ENCODE measurements at places on chromosomes 7 and 10.

GRCh38 chr7:91875851-91876250 is 4.7 kb downstream of the MTERF1 start:
- no peak for DNase-seq

- no peak for DNase-seq
Measured at GRCh38 chr7:47045207-47046051, 536.5 kb downstream of the TNS3 start.

- no peak for DNase-seq
Measured at GRCh38 chr10:89458784-89459183, 44.4 kb downstream of the IFIT5 start.

DNA sequence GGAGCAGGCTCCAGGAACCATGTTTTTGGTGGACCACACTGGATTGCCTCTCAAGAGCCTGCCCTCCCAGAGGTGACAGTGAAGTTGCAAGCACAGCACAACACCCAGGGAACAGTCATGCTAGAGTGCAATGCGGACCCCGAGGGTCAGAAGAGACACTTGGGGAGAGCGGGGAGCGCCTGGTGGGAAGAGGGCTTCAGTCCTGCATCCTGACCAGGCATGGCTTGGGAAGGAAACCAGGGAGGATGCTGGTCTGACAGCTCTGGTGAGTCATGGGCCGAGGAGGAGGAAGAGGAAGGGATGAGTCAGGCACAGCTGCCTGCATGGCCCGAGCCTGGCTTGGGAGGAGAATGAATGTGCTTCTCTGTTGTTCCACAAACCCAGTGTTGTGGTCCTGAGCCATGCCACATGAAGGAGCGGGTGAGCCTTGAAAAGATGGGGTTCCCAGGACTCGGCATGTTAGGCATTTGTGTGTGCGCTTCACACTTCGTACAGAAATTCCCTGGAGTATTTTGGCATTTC is 29.5 kb upstream of the ANKRD2 start:
- no peak for DNase-seq

DNA sequence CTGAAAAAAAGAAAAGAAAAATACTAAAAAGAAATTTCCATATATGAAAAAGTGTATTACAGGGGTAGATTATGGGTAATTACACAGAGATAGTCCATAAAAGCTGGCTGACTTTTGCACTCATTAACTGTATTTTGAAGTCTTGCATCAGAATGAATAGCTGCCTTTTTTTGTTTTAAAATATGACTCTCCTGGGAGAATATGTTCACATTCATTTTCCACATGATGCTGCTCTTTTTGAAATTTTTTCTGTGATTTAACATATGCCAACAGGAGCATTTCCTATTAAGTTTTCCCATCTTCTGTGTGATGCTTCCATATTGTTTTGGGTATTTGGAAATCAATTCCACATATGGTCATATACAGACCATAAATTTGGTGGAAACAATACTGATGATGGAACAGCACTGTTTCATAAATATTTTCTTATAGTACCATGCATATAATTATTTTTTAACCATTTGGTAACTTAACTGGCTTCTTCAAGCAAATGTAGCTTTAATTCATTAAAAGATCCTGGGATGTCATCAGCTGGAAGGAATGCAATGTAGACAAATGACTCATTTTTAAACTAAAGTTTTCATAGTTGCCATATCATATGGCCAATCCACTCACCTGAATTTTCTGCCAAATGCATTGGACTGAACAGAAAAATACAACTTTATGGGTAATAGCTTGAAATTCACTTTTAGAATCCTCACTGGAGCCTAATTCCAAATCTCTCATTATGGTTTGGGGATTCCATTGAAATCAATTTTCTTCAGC is 313.9 kb upstream of the GLI3 start:
- DNase-seq: no peak

DNA sequence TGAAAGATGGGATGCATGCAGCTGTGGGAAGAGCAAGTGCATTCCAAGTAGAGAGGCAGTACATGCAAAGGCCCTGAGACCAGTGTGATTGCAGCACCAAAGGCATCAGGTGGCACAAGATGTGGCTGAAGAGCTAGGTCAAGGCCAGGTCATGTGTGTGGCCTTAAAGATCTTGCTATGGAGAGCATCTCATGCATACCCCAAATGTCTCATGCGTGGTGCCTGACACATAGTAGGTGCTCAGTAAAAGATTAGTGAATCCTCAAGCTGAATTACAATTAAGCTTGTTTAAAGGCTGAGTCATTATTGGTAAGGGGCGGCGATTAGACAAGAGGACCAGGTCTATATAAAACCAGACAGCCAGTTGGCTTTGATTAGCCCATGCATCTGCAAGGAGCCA is 336.6 kb downstream of the FGFR2 start:
- no peak for DNase-seq
